ENCODE measurements at places on chromosomes 7 and 10. TPM values are rescaled to one million over a fixed set of nuclear protein-coding genes. Genes with fewer than 3 reads are reported as not detected.

Gene HKDC1
- total RNA-seq = 0.20 TPM

Gene NUTM2B
- 0.73 TPM for total RNA-seq

Gene HOXA13
- total RNA-seq = 0.37 TPM

Gene HTR5A
- not detected for total RNA-seq

Gene NPS
- not detected for total RNA-seq

Gene ALKBH4
- 11.1 TPM for total RNA-seq

Gene ELMO1
- 1.4 TPM for total RNA-seq

Gene IGFBP1
- total RNA-seq = 0.59 TPM

Gene ZNF365
- total RNA-seq = not detected

Gene SSC4D
- 0.39 TPM for total RNA-seq

Gene AVPI1
- total RNA-seq = 20.9 TPM

Gene FRMD4A
- total RNA-seq = 33.2 TPM

Gene NPFFR1
- not detected for total RNA-seq

Gene ZCWPW1
- total RNA-seq = 0.59 TPM

Gene CYP3A7
- not detected for total RNA-seq

Gene ZNF727
- 1.8 TPM for total RNA-seq

Gene FAM25G
- total RNA-seq = not detected
